ENCODE measurements at places on chromosomes 2 and 18.

- peaks cover 42% of the 10 kb centered on the region for H3K36me3 ChIP-seq
- no peak for DNase-seq
- H3K4me3 ChIP-seq: no peak overlapping the region
- H3K4me1 ChIP-seq: no peaks in the 10 kb centered on the region
- H3K27me3 ChIP-seq: no peaks in the 10 kb centered on the region
- H3K27ac ChIP-seq: no peak overlapping the region
Observed at GRCh38 chr2:42298996-42299754, 61.8 kb downstream of the COX7A2L start.

- peaks cover 23% of the 10 kb centered on the region for H3K4me1 ChIP-seq
- H3K4me3 ChIP-seq: peak within 1 kb of the TSS; percentile 92
- peaks cover 9% of the 10 kb centered on the region for H3K36me3 ChIP-seq
Observed at GRCh38 chr2:73214120-73215035, at the start of gene SMYD5. TSS of gene SMYD5 (plus strand) at chr2:73214245. CDS start at chr2:73214267, 22 bp downstream.

- no peak for DNase-seq
- H3K4me3 ChIP-seq: no peak overlapping the region
- no peak overlapping the region for H3K27ac ChIP-seq
- H3K4me1 ChIP-seq: no peaks in the 10 kb centered on the region
- H3K27me3 ChIP-seq: 0 out of 2 replicates have a peak, but pooled peaks cover 9% of the 10 kb centered on the region
Observed at GRCh38 chr2:101173707-101174295, 22.6 kb upstream of the TBC1D8 start.

DNA sequence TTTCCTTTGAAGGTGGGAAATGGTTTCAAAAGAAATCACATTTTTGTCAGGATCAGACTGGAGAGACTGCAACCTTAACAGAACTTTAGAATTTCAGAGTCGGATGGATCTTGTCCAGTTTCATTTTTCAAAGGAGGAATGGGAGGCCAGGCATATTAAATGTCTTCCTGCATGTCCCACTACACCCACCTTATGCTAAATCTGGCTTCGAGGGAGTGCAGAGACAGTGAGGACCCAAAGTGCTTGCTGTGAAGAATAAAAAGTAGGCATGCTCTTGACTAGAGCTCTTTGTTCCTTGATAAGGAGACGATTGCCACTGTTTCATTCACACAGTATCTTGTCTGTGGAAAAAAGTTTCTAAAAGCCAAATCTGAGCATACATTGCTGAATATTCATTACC lies 197.6 kb downstream of the SLC4A3 start:
- no peaks in the 10 kb centered on the region for H3K4me1 ChIP-seq
- H3K4me3 ChIP-seq: no peak overlapping the region
- peaks cover 3% of the 10 kb centered on the region for H3K27me3 ChIP-seq
- H3K27ac ChIP-seq: no peak overlapping the region
- H3K36me3 ChIP-seq: no peaks in the 10 kb centered on the region
- DNase-seq: no peak

GRCh38 chr2:32009516-32010256 lies 1.1 kb downstream of the MEMO1 start:
- peak overlapping the region; percentile 85 for H3K27ac ChIP-seq
- H3K4me1 ChIP-seq: peaks cover 34% of the 10 kb centered on the region
- H3K27me3 ChIP-seq: no peaks in the 10 kb centered on the region
- peaks cover 10% of the 10 kb centered on the region for H3K36me3 ChIP-seq
- peak overlapping the region; percentile 92 for H3K4me3 ChIP-seq

- no peak overlapping the region for H3K4me3 ChIP-seq
- no peaks in the 10 kb centered on the region for H3K27me3 ChIP-seq
- DNase-seq: no peak
- no peaks in the 10 kb centered on the region for H3K36me3 ChIP-seq
Observed at GRCh38 chr2:216231867-216232266, 122.7 kb downstream of the XRCC5 start.

GRCh38 chr2:216283038-216283900 lies 89.0 kb downstream of the MARCHF4 start:
- DNase-seq: peak; percentile 39
- no peak overlapping the region for H3K27ac ChIP-seq
- no peaks in the 10 kb centered on the region for H3K36me3 ChIP-seq
- no peaks in the 10 kb centered on the region for H3K27me3 ChIP-seq
- H3K4me3 ChIP-seq: no peak overlapping the region

GRCh38 chr2:168198476-168199207 lies 48.8 kb downstream of the STK39 start:
- no peak overlapping the region for H3K27ac ChIP-seq
- peaks cover 5% of the 10 kb centered on the region for H3K27me3 ChIP-seq
- H3K4me1 ChIP-seq: no peaks in the 10 kb centered on the region
- no peak for DNase-seq
- H3K4me3 ChIP-seq: no peak overlapping the region
